ENCODE measurements at places on chromosomes 11 and 22.

GRCh38 chr11:14768526-14769188 is 123.4 kb downstream of the CYP2R1 start:
- no peak for DNase-seq

DNA sequence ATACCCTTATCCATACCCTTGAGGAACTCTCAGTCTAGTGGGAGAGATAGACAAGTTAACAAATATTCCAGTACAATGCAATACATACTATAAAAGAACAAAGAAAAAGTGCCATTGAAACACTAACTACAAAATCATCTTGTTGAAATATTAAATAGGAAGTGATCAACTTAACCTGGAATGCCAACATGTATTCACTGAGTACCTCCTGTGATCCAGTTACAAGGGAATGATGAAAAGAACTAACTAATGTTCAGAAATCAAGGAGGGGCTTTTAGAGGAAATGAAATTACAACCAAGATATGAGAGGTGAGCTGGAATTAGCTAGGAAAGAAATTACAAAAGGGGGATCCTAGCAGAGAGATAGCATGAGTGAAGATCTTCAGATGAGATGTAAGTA is 6.2 kb upstream of the FIBIN start:
- no peak for DNase-seq

- DNase-seq, result no peak
Measured at GRCh38 chr11:121936370-121936769, 179.6 kb downstream of the BLID start.

GRCh38 chr22:50581031-50581949 is 1.4 kb downstream of the CHKB start:
- DNase-seq, result no peak

- DNase-seq, result no peak
Measured at GRCh38 chr22:22243033-22243680, 1.4 kb upstream of the VPREB1 start.

GRCh38 chr11:131979364-131979763 is 608.9 kb downstream of the NTM start:
- DNase-seq, result no peak

DNA sequence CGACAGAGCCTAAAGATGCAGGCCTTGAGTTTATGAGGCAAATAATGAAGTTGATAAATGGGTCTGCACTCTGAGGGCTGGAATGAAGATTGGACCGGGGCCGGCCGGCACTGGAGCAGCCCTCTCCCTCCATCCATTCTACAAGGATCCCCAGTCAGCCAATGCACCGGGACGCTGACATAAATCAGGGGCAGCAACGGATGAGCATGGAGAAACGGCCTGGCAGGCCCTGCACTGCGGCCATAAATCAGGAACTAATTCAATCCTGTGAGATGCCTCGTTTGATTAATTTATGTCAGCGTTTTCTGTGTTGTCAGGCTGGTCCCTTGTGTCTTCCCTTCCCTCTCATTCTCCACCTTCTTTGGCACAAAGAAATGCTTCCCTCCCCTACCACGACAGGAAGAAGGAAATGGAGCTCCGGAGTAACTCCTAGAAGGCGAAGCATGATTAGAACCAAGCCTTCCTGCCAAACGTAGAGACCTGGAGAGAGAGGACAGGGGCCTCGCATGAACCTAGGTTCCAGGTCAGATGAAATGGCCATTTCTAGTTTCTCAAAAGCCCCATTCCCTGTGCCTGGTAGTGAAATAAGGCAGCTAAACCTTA is 358.4 kb downstream of the OPCML start:
- no peak for DNase-seq

DNA sequence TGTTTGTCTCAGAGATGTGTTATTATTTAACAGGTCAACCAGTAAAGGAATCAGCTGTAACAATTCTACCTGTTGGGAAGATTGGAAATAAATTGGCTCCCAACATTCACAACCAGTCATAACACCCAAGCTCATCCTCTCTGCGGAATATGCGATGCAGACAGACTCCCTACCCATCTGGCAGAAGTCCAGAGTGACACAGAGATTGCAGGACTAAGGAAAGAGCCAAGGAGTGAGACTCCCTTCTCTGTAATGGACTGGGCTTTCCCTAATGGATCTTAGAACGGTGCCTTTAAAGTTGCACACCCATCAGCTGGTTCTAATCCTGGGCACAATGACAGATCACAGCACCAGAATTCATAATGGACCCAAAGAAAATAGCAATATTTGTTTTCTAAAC is 27.8 kb upstream of the UBASH3B start:
- no peak for DNase-seq

GRCh38 chr22:35548722-35549112 is 8.1 kb downstream of the RASD2 start:
- DNase-seq, result no peak

- DNase-seq, result no peak
Measured at GRCh38 chr11:47616726-47617416, 22.7 kb upstream of the C1QTNF4 start.

DNA sequence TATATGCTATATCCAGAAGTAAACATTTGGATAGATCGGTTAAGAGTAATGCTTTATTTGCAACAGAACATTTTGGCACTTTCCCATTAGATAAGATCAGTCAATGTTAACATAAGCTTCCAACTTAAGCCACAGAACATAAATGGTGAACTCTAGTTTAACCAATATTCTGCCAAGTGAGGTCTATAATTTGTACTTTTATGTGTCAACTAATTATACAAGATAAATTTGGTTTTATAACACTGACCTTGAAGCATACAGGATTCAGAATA is 23.5 kb upstream of the BLID start:
- DNase-seq, result no peak

GRCh38 chr22:36432592-36433317 is 45.0 kb upstream of the MYH9 start:
- no peak for DNase-seq

DNA sequence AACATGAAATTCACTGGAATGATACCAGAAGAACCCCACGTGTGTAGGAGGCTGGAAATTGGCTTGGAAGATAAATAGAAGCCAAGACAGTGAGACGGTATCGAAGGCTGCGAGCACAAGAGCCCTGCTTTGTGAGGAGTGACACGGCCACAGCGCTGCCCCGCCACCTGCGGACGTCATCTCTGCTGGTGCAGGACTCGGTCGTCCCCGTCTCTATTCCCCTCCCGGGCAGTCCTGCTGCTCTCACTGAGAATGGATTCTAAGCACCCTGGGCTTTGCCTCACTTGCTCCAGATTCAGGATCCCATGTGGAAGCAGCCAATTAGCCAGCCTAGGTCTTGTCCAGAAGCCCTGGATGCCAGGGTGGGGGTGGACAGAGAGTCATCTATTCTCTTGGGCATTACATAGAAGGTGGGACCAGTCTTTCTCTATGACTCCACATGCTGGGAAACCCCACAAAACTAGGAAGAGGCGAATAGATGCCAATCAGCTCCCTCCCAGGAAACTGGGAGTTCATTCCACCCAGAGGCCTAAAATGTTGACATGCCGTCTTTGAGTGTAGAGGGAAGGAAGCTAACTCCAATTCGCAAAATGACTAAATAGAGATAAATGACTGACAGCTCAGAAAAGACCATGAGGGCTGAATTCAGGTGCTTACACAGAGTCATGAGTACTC is 25.1 kb downstream of the APOL3 start:
- DNase-seq, result no peak

- no peak for DNase-seq
Measured at GRCh38 chr11:92451063-92451462, 226.4 kb downstream of the FAT3 start.

DNA sequence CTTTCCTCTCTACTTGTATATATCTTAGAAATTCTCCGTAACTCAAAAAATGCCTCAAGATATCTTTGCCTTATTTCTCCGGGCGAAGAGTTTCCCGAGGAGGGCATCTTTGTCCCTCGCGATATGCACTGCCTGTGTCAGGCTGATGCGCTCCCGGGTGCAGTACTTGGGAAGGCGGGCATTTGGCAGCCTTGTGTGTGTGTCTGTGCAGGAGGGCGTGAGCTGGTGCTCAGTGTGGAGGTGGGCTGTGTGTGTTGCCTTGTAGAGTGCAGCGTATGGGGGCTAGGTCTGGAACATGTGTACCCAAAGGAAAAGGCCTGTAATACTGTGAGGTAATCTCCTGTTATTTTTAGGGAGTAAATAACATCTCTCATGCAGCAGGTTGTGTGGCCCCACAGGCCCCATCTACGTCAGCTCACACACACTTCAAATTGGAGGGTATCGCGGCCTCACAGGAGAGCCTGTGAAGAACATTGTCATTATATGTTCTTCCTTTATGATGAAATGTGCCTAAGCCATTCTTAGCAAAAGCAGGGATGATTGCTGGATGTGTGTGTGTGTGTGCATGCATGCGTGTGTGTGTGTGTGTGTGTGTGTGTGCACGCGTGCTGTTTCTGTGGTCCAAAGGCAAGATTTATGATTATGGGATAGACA is 77.5 kb downstream of the KCNJ1 start:
- DNase-seq, result no peak
